ENCODE measurements at places on chromosomes 11 and 22.

GRCh38 chr11:10793470-10794255 is 15.1 kb downstream of the EIF4G2 start:
- no peak for DNase-seq

GRCh38 chr11:19853920-19854319 is 141.3 kb downstream of the NAV2 start:
- no peak for DNase-seq

DNA sequence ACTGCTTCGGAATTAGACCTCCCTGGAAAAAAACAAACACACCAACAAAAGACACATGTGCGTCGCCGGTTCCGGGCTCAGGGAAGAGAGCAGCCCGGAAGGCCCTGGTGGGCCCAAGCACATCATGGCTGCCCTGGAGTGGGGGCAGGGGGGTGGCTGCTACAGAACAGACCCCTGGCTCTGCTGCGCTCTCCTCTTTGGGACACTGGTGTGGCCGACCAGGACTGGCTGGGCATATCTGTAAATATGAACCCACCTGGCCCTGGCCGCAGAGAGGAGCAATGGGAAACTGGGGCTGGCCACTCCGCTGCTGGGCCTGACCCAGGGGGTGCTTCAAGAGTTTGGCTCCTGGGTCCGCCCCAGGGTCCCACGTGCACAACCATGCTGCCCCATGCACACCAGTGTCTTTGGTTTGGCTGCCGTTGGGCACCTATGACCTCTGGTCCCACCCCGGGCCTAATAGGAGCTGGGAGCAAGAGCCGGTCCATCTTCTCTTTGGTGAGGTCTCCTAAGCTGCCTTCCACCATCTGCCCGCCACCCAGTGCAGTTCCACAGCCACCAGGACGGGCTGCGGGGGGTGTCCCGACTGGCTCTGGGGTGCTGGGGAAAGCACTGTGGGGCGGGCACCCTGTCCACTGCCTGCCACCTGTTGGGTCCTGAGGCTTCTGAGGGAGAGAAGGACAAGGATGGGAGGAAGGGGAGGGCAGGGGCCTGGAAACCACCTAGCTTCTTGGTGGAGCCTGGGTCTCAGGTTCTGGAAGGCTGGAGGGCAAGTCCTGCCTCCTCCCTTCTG is 30.1 kb downstream of the PPM1F start:
- DNase-seq, result no peak

DNA sequence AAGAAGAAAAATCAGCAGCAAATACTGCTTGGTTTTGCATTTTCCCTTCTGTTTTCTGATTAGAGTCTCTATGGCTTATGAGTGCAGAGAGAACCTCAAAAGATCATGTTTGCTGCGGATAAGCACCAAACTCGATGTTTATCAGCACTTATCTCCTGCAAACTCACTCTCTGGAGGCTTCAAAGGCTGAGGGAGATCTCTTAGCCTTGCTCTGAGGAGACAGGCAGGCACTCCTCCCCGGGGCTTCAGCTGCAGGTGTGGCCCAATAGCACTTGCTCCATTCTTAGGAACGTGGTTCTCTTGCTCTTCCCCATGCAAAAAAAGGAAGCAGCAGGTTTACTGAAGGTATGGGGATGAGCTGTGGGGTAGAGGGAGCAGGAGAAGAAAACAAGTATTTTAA is 45.1 kb downstream of the FLI1 start:
- no peak for DNase-seq

- no peak for DNase-seq
Observed at GRCh38 chr11:65323813-65324212, 9.1 kb downstream of the CDC42EP2 start.

DNA sequence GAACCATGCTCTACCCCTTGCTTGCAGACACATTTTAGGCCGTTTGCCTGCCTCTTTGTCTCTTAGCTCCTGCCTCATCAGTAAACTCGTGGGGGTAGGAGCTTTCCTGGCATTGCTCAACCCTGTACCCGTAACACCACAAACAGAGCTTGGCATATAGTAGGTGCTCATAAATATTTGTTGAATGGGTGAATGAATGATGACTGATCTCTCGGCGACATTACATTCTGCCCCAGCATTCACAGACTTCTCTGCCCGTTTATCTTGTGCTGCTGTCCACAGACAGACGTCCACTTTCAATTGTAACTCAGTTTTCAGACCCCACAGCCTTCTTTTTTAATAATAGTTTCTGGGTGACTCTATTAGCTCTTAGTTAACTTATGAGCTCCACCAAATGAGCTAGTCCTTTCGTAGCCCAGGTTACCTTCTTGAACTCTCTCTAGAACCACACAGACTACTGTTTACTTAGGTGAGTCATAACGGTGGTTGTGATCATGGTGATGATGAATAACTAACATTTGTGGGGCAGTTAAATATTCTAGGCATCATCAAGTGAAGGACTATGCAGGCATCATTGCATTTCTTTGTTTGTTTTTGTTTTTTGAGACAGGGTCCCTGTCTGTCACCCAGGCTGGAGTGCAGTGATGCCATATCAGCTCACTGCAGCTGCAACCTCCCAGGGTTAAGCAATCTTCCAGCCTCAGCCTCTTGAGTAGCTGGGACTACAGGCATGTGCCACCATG is 188.4 kb downstream of the ADAMTS15 start:
- DNase-seq, result no peak

- DNase-seq, result no peak
Observed at GRCh38 chr11:1557051-1557884, 14.8 kb downstream of the DUSP8 start.

DNA sequence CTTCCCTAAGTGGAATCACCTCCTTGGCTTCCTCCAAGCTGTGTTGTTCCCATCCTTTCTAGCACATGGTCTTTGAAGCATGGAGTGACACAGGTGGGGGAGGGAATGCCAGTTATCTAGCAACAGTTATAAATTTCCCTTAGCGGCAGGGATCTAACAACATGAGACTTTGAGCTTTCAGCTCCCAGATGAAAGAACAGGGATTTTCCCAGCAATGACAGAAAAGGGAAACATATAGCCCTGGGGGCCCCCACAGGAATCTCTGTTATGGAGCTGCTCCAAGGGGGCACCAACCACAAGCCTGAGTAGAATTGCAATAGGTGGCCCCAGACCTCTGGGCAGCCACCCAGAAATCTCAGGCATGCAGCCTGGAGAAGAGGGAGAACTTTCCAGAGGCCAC is 163.0 kb downstream of the GRIK4 start:
- DNase-seq, result no peak

DNA sequence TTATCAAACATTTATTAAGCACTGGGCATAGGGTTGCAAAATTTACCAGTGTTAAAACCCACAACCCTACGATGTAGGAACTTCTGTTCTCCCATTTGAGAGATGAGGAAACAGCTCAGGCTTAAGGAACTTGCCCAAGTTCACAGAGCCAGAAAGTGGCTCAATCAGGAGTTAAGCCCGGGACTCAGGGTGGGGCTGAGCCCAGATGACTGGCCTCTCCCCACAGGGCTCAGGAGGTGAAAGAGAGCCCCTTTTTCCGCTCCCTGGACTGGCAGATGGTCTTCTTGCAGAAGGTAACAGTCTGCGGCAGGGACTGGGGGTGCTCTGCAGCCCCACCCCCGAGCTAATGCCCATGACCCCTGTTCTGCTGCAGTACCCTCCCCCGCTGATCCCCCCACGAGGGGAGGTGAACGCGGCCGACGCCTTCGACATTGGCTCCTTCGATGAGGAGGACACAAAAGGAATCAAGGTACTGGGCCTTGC is 5.6 kb upstream of the ANKRD13D start:
- DNase-seq, result no peak

GRCh38 chr22:38755911-38756532 is at the start of gene SUN2:
SUN2 (minus strand) TSS chr22:38755998; CDS start chr22:38752628, 3,370 bp downstream.
- DNase-seq, result peak; percentile 78

GRCh38 chr11:34363363-34364084 is 5.7 kb upstream of the ABTB2 start:
- DNase-seq, result no peak

- DNase-seq, result no peak
Observed at GRCh38 chr11:44562845-44563460, 2.5 kb upstream of the CD82 start.

- DNase-seq, result peak; percentile 53
Observed at GRCh38 chr11:122628810-122629555, 26.5 kb upstream of the UBASH3B start.

DNA sequence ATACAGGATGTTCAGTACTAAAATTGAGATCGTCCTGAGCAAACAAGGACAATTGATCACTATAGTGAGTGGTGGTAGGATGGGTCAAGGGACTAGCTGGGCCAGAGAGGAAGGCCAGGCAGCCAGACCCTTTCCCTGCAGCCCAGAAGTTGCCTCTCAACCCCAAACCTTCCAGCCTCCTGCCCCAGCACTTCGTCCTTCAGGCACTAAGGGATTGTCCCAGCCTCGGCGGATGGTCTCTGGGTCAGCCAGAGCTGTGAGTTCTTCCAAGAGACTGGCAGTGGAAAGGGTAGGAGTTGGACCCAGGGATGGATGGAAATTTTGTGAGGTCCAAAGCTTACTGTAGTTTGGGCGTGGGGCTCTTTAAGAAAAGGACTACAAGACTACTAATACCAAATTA is 3.6 kb upstream of the LMO1 start:
- no peak for DNase-seq

DNA sequence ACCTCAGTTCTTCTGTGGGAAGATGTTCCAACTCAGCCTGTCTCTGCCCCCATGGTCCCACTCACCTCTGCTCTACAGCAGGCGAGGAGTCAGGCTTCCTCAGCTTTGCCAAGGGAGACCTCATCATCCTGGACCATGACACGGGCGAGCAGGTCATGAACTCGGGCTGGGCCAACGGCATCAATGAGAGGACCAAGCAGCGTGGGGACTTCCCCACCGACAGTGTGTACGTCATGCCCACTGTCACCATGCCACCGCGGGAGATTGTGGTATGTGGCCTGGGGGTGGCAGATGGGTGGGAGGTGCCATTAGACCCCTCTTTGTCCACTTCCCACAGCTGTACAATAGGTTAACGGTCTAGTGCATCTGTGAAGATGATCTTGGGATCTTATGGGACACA is 73.3 kb downstream of the MYO7A start:
- no peak for DNase-seq

DNA sequence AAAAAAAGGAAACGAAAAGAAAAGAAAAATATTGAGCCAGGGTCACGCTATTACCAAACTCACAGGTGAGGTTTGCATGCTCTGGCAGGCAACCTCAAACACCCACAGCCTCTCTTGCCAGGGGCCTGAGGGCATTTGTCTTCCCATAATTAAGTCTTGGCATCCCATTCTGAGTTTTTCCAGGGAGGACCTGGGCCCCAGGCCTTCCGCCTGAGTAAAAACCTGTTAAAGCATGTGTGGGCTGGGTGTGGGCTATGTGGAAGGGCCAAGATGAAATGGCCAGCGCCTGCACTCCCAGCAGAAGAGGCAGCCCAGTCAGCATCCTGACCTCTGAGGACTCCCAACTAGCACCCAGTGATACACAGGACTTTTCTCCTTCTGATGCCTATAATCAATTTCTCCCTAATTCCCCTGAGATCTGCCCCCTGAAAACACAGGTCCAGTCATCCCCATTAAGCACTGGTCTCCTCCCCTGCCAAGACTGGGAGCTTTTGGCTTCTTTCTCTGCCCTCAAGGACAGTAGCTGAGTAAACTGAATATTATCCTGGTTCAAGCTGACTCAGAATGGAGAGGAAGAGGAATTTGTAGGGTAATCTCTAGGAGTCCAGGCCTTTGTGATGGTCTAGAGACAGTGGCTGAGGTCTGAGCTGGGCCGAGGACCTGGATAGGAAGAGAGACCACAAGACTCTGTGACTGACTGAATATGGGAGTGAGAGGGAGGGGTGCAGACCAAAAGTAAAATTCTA is 35.6 kb upstream of the ACER3 start:
- no peak for DNase-seq

DNA sequence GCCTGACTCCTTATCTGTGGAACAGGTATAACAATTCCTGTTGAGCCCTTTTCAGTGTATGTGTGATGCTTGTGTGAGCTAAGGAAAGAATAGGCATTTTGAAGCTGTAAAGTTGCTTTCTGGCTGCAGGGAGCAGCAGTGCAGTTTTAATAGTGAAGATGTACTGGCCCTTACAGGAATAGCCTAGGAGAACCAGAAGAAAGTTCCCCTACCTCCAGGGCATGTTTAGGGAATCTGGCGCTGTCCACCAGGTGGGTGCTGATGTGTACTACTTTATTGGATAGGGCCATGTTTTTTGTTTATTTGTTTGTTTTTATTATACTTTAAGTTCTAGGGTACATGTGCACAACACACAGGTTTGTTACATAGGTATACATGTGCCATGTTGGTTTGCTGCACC is 11.5 kb downstream of the BMAL1 start:
- no peak for DNase-seq

GRCh38 chr11:69880041-69880825 is 61.0 kb upstream of the FGF3 start:
- no peak for DNase-seq

- DNase-seq, result no peak
Observed at GRCh38 chr11:94767291-94767690, 865 bp upstream of the AMOTL1 start.

DNA sequence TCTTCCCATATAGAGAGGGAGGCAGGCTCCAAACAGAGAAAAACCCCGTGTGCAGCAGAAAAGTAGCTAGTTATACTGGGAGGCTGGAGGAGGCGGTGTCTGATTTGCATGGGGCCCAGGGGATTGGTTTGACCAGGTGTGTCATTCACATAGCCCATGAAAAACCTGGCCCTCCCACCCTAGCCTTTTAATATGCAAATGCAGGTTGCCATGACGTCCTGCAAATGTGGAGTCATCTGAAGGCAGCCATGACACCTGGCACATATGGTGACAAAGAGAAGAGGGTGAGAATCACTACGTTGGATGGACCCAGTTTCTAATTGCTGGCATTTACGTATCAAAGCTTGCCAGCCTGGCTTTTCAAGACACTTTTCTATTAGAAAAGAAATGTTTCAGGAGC is 57.8 kb downstream of the FAM181B start:
- DNase-seq, result no peak

GRCh38 chr11:72972496-72973128 is 158.4 kb downstream of the ATG16L2 start:
- DNase-seq, result no peak

GRCh38 chr11:34305193-34305592 is 52.6 kb downstream of the ABTB2 start:
- DNase-seq, result no peak

DNA sequence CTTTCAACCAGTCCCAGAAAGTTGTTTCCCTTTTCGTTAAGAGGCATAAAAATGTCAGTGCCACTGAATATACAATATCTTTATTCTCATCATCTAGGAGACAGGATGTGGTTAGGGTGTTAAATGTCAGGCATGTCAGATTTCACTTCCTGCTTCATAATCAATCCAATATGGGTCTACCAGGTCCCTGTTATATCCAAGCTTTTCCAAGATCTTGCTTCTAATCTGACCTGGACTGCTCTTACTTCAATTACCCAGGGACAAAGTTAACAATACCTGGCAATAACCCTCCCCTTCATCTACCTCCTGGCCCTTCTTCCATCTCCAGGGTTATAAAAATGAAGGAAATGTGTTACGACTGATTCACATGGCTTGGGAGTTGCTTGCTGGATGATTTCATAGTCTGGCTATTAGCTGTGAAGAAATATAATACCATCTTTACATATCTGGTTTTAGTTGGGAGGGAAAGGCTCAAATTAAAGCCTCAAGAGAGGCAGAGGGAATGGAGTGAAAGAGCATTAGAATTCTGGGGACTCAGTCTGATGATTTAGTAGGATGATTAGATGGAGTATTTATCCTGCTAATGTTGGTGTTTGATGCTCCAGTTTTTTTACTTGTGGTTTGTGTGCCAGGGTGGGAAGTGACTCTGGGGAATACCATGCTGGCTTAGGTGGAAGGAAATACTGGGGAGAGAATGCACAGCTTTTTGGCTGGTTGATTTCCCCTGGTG is 534.3 kb downstream of the ETS1 start:
- no peak for DNase-seq

All from progenitor cell of endocrine pancreas (in vitro differentiated cells).